SHP77 treated with DMSO at 0.1 percent for 48 hours (cell line): ENCODE measurements at places on chromosomes 7 and 10.

GRCh38 chr7:7263297-7264230, 81.2 kb downstream of the C1GALT1 start:
- no peak for DNase-seq

GRCh38 chr10:58754469-58755339, 242.0 kb downstream of the BICC1 start:
- DNase-seq: no peak

- no peak for DNase-seq
Observed at GRCh38 chr10:113433711-113434110, 119.1 kb upstream of the HABP2 start.

GRCh38 chr7:18861514-18862118, 255.8 kb downstream of the TWIST1 start:
- DNase-seq: no peak

DNA sequence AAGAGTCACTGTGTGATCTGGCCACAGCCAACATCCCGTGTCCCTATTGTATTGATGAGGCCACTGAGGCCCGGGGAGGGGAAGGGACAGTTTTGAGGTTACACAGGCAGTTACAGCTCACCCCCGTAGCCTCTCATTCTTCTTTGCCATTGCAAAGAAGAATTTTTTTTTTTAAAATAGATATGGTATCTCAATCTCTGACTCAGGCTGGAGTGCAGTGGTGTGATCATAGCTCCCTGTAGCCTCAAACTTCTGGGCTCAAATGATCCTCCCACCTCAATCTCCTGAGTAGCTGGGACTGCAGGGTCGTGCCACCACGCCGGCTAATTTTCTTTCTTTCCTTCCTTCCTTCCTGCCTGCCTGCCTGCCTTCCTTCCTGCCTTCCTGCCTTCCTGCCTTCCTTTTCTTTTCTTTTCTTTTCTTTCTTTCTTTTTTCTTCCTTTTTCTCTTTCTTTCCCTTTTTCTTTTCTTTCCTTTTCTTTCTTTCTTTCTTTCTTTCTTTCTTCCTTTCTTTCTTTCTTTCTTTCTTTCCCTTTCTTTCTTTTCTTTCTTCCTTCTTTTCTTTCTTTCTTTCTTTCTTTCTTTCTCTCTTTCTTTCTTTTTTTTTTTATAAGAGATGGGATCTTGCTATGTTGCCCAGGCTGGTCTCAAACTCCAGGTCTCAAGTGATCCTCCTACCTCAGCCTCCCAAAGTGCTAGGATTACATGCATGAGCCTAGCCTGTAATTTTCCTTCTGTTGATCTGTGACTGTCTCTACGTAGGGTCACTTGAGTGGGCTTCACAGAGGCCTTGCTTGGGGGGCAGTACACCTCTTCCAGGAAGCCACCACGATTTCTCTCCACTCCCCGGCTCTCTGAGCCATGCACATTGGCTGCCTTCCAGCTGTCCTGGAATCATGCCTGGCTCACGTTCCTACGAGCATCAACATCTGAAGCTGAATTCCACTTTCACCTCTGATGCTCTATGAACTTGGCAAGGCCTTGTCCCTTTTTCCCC, 31.3 kb downstream of the TMEM270 start:
- no peak for DNase-seq

GRCh38 chr10:14010101-14010558, 320.6 kb downstream of the FRMD4A start:
- DNase-seq: no peak
